B cell (primary cell): ENCODE measurements at places on chromosomes 7 and 10.
A peak's percentile ranks its signal among the peaks of the same experiment; 100 is the strongest.

DNA sequence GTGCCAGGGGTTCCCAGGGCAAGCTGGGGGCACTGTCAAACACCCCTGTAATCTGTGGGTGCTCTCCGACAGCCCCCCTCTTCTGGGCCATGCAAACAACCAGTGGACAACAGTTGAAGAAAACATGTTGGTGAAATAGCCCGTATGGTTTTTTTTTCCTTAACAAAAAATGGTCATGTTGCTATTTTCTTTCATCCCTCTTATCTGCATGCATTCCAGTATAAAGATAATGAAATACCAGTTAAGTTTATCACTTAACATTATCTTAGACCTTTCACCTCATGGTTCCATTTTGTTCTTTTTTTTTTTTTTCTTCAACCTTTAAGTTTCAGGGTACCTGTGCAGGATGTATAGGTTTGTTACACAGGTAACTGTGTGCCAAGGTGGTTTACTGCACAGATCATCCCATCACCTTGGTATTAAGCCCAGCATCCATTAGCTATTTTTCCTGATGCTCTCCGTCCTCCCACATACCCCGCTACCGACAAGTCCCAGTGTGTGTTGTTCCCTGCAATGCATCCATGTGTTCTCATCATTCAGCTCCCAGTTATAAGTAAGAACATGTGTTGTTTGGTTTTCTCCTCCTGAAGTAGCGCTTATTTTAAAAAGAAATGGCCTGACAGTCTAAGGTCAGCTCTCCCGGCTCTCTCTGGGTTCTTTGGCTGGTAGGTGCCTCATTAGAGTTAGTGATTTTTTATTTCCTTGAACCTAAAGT lies 110.1 kb downstream of the NRP1 start:
- DNase-seq: no peak

- DNase-seq: no peak
These were observed 578.9 kb downstream of the ZWINT start for GRCh38 chr10:55782181-55782580.

- peak; percentile 12 for DNase-seq
These were observed 68.5 kb downstream of the CXCL12 start for GRCh38 chr10:44316187-44316921.

- DNase-seq: no peak
These were observed 79.9 kb downstream of the ELFN1 start for GRCh38 chr7:1749864-1750466.

GRCh38 chr10:72738486-72738885 lies 46.5 kb downstream of the MCU start:
- DNase-seq: no peak

DNA sequence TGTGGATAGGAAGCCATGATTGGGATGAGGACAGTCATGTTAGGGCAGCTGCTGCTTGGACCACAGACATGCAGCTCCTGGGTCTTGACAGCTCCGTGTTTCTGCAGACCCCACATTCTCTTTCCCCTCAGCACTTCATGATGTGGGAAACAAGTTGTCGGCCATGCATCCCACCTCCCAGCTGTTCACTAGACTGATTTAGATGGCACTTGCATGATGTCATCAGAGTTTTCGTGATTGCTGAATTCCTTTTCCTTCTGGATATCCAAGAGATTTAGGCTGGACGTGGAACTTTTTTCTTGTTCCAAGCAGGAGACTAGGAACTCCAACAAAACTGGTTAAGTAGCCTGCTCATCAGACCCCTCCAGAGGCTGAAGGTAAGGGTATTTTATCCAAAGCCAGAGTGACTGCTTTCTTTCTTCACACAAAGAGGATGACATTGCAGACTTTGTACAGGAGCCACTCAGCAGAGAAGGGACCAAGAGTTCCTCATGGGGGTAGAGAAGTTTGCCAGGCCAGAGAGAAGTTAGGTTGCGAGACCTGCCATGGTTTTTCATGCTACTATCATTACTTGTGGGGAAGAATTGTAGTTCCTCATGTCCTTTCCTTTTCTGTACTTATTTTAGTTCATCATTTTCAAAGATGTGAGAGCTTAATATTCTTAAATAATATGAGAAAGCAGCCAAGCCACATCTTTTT lies 117.7 kb upstream of the GJD4 start:
- no peak for DNase-seq

DNA sequence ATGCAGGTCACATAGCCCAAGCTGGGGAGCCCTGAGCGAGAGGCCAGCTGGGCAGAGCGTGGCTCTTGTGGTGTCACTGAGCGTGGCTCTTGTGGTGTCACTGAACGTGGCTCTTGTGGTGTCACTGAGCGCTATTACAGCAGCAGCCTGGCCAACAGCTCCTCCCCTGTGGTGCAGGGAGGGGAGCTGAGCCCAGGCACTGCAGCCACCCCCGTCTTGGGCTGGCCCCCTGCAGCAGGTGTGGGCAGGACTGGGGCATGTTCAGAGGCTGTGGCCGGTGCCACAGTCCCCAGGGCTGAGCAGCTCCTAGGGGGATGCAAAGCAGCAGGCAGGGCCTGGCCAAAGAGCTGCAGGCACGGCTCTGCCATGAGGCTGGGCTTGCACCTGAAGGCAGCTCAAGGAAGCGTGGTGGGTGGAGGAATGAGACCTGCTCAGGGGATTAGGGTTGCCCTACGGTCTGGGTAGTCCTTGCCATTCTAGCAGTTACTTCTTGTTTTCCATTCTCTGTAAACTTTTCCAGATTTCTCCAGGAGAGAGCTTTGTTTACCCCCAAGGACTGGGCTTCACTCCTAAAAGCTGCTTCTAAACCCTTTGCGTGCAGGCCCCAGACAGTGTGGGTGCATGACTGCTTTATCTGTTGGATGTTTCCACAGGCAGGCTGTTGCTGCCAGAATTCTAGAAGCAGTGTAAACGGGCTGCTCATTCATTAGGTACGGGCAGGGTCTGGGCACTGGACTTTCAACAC lies 29.2 kb downstream of the ZNF783 start:
- DNase-seq: no peak

DNA sequence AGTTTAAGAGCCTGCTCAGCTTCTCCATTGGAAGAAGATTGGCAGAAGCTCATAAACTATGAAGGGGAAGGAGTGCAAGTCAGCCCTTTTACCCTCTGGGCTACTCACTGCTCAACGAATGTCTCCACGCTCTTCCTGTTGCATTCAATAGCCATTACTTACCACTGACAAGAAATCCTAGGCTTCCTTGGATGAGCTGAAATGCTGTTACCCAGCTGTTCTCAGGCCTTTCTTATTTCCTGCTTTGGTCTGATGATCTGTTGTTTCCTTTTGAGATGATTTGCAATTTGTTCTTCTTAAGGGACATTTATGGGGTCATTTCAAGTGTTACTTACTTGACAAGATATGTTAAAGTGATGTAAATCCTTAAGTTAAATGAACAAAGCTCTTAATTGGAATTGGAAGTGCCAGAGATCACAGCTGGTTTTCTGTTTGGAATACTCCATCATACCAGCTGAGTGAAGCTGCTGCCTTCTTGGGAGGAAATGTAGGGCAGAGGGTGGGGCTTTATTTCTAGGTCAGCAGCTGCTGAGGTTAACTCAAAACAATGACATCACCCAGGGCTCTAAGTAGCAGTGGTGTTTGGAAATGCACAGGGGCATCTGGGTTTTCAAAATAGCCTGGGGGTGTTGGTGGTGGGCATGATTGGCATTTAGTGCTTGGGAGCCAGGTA lies 170.0 kb downstream of the PRKCQ start:
- no peak for DNase-seq
